ENCODE measurements at places on chromosomes 11 and 22. TPM values are rescaled to one million over a fixed set of nuclear protein-coding genes. Genes with fewer than 3 reads are reported as not detected.

Gene DLG2
- 1.7 TPM for total RNA-seq

Gene RFPL3
- not detected for total RNA-seq

Gene MPEG1
- not detected for total RNA-seq

Gene NPTXR
- total RNA-seq, result 1.3 TPM

Gene TRABD
- total RNA-seq, result 136 TPM

Gene TSPAN18
- total RNA-seq, result 42.3 TPM

Gene WNT11
- total RNA-seq, result not detected

Gene FJX1
- total RNA-seq, result 0.08 TPM

Gene SLC22A9
- total RNA-seq, result not detected

Gene TRIM51
- not detected for total RNA-seq

Gene XKR3
- not detected for total RNA-seq

Gene SLC5A1
- not detected for total RNA-seq

Gene PIWIL4
- total RNA-seq, result 1.1 TPM

Gene PAK1
- 47.1 TPM for total RNA-seq

Gene KCNK4
- total RNA-seq, result not detected

Gene KCNA4
- total RNA-seq, result not detected

Gene OR5L2
- not detected for total RNA-seq

Gene BEST1
- total RNA-seq, result 0.30 TPM

Gene FAM111B
- total RNA-seq, result 47.2 TPM

Gene MUS81
- total RNA-seq, result 86.9 TPM

Gene MMP12
- not detected for total RNA-seq

Gene ADAMTS8
- total RNA-seq, result not detected

Gene PRR33
- 0.08 TPM for total RNA-seq

Gene SCN3B
- total RNA-seq, result 0.03 TPM

Gene CARNS1
- total RNA-seq, result 0.76 TPM

Gene RFPL2
- total RNA-seq, result 2.0 TPM

Gene HMOX1
- total RNA-seq, result 2.9 TPM

Gene ZC3H7B
- total RNA-seq, result 42.1 TPM

Gene MRGPRE
- not detected for total RNA-seq

Gene SPDYC
- not detected for total RNA-seq

Gene DSCAML1
- 0.03 TPM for total RNA-seq

Gene LRRC75B
- 2.1 TPM for total RNA-seq

Gene OR6A2
- not detected for total RNA-seq

Gene CLNS1A
- 101 TPM for total RNA-seq

Gene NFRKB
- total RNA-seq, result 39.2 TPM

Gene GPR83
- not detected for total RNA-seq

Gene OR51B5
- not detected for total RNA-seq

Gene C11orf52
- not detected for total RNA-seq

Gene CECR2
- not detected for total RNA-seq

Gene EXT2
- total RNA-seq, result 24.5 TPM

Gene OR5P2
- not detected for total RNA-seq

Gene HBG1
- total RNA-seq, result not detected

Gene MYBPC3
- total RNA-seq, result not detected

Gene PRG3
- total RNA-seq, result not detected

Gene TANGO2
- total RNA-seq, result 39.1 TPM

Gene MRPL48
- 45.5 TPM for total RNA-seq

Gene TIMM10B
- 39.0 TPM for total RNA-seq

Gene AGBL2
- 5.9 TPM for total RNA-seq

Gene CYB5R2
- total RNA-seq, result 1.8 TPM

Gene PSMD13
- total RNA-seq, result 156 TPM

Gene CREB3L1
- total RNA-seq, result not detected

Gene SLC5A4
- total RNA-seq, result not detected
